ENCODE measurements at places on chromosomes 7 and 10.

- peak; percentile 54 for DNase-seq
These were observed 65.3 kb downstream of the CARD11 start for GRCh38 chr7:2978408-2978807.

DNA sequence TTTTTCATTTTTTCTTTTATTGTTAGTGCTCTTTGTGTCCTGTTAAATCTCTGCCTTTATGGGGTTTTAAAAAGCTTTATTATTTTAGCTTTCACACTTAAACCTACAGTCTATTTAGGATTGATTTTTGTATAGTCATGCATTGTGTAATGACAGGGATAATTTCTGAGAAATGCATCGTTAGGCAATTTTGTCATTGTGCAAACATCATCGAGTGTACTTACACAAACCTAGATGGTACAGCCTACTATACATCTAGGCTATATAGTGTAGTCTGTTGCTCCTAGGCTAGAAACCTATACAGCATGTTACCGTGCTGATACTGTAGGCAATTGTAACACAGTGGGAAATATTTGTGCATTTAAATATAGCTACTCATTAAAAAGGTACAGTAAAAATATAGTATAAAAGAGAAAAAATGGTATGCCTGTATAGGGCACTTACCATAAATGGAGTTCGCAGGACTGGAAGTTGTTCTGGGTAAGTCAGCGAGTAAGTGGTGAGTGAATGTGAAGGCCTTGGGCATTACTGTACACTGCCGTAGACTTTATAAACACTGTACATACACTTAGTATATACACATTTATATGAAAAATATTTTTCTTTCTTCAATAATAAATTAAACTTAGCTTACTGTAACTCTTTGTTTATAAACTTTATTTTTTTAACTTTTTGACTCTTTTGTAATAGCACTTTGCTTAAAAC, 16.0 kb downstream of the UBE2D1 start:
- DNase-seq: no peak

GRCh38 chr7:98685541-98685940, 68.5 kb downstream of the NPTX2 start:
- no peak for DNase-seq

- DNase-seq: no peak
These were observed 16.7 kb downstream of the UNC5B start for GRCh38 chr10:71228875-71229675.

GRCh38 chr10:12801214-12802087, 200.1 kb downstream of the CCDC3 start:
- no peak for DNase-seq

DNA sequence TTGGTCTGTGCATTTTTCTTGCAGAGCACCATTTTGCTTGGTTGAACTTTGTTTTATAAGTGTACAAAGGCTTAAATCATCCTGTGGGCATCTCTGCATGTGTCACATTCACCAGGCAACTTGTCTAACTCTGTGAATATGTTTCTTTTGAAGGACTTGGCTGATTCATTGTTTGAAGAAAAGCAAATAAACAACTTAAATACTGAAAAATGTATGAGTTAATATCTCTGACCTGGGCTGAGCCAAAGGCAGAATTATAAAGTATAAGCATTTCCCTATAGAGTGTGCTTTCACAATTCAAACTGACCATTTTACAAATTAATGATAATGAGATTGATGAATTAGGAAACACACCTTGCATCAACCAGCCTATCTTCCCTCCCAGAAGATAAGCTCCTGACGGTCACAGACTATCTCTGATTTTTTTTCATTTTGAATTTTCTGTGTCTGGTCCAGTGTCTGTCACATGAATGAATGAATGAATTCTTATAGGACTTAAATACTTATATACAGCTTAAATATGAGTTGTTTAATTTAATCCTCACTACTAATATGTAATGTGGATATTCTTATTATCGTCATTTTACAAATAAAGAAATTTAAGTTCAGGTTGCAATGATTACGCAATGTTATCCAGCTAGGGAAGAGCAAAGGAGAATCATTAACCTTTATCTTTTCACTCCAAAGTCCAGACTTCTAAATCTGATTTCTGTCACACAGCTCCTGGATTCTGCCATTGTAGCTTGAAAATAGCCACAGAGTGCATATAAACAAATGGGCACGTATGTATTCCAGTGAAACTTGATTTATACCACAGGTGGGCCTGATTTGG, 182.0 kb upstream of the PHYHIPL start:
- no peak for DNase-seq

Data from stimulated activated CD8-positive, alpha-beta memory T cell treated with anti-CD3 and anti-CD28 coated beads, Interleukin-15, amount 100 ng/mL, for 24 hours (primary cell).